ENCODE measurements at places on chromosomes 3 and 15. TPM values are rescaled to one million over a fixed set of nuclear protein-coding genes. Genes with fewer than 3 reads are reported as not detected.

Gene ITGB5
- 146 TPM for total RNA-seq

Gene LHFPL4
- not detected for total RNA-seq

Gene CD200
- not detected for total RNA-seq

Gene LRRC3B
- total RNA-seq = not detected

Gene DUOX1
- not detected for total RNA-seq

Gene MTFMT
- 33.4 TPM for total RNA-seq

Gene TCAIM
- total RNA-seq = 27.6 TPM

Gene ZBTB11
- 31.4 TPM for total RNA-seq

Gene NDN
- not detected for total RNA-seq

Gene ARGFX
- total RNA-seq = not detected

Gene LTF
- not detected for total RNA-seq
